Mucosa of descending colon (tissue), 3 donors: ENCODE measurements at places on chromosomes 2 and 18. TPM values are rescaled to one million over a fixed set of nuclear protein-coding genes. Genes with fewer than 3 reads are reported as not detected.

The NEMP2 gene
- 1.7 TPM for total RNA-seq

The CD8B2 gene
- 0.16 TPM for total RNA-seq

The IL36RN gene
- total RNA-seq, result not detected

The TSPYL6 gene
- not detected for total RNA-seq

The GULP1 gene
- 9.0 TPM for total RNA-seq

The VWA3B gene
- total RNA-seq, result 1.2 TPM

The TUBA4B gene
- not detected for total RNA-seq

The STPG4 gene
- total RNA-seq, result 0.63 TPM

DNA sequence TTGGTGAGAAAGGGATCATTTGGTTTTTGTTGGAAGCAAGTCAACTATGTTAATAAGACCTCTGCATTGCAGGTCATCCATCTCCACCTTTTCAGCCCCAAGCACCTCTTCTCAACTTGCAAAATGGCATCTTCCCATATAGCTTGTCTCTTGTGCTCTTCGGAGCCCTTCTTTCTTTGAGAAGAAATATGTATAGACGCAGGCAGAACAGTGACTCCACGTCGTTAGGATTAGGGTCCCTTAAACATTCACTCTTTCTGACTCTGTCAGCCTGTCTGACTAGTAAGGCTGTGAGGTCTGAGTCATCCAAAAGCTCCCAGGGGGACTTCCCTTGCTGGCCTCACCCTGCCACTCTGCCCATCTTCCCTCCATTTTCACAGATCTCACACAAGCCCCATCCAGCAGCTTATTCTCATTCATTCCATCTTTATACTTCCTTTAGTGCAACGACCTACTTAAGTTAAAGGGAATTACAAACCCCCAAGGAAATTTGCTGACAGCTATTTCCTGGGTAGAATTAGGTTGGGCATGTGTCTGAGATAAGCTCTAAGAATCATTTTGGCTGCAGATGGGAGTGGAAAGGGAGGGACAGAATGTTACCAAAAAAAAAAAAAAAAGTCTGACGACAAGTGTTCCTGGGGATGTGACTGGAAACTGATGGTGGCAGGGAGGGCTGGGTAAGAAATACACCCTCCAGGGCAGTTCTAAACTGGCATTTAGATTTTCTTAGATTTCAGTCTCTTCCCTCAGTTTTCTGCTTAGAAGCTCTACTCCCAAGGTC lies 37.7 kb upstream of the MEX3C start:
- DNase-seq, result no peak

DNA sequence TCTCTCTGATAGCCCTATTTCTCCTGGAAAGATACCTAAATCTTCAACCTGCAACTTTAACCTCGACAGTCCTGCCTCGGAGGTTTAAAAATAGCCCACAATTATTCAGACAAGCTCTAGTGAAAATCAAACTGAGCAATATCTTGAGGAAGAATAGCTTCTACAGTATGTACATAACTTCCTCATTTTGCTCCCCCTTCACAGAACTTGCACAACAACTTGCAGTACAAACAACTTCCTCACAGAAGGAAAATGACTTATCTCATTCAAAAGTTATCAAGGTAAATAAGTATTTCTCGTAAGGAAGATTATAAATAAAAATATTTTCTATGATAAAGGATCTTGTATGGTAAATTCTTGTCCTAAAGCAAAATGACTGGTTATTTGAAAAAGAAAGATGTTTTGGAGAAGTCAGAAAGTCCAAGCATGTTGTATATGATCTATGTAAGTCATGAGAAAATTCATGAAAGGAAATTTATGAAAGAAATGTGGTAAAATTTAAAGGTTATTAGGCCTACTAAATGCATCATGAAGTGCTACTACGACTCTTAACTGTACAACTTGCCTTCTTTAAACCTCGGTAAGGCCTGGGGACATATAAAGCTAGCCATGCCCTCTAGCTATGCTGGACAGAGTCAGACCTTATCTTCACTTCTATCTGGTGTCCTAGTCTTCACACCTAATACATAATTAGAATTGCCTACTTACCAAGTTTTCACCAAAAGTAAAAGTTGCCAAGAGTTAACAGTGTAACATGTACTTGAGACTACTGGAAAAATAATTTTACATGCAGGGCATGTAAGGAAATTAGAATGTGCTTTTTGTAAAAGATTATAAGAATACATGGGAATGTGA lies 394.5 kb downstream of the DLGAP1 start:
- DNase-seq, result no peak

DNA sequence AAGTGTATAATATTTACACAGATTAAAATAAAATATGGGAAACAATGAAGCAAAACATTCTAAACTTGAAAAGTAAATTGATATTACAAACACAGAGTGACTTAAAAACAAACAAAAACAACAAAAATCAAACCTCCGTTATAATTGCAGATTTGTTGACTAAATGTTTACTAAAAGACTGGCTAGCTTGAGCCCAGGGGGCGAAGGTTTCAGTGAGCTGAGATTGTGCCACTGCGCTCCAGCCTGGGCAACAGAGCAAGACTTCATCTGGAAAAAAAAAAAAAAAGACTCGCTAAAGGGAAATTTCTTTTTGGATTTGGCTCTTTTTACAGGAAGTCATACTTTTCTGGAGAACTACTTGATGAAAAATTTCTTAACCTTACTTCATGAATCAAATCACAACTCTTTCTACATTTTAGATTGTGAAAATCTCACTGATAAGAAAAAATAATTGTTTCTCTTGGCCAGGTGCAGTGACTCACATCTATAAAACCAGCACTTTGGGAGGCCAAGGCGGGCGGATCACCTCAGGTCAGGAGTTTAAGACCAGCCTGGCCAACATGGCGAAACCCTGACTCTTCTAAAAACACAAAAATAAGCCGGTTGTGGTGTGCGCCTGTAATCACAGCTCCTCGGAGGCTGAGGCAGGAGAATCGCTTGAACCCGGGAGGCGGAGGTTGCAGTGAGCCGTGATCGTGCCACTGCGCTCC lies 9.7 kb downstream of the TFPI start:
- DNase-seq, result no peak

DNA sequence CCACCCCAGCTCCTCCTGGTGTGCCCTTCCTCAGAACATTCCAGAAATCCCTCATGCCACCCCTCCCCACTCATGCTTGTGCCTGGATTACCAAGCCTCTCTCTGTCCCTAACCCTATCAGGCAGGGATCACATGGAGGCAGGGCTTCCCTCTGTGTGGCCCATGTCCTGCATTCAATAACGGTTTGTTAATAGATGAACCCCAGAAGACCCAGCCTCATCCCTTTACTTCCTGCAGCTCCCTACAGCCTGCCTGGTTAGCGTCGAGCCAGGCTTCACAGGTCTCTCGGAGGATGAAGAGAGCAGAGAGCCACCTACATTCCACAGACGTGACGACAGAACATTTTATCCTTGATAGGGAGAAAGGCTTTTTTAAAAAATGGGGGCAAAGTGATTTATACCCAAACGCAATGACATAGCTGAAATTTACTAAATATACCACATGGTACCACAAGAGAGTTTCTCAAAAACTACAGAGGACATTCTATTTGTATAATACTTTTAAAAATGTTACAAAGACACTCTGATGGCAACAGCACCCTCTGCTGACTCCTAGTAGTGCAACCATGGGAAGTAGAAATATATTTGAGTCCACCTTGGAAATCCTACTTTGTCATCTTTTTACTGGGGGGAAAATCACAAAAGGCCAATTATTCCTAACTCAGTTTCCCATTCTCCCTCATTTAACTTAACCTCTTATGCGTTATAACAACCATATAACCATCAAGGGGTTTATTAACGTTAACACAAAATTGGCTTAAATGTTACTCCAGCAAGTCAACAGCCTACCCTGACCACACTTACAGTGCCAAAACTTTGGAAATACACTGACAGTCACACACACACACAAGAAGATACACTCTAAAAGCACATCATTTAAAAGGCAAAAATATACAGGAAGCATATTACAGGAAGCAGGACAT lies 30.7 kb downstream of the FBXO15 start:
- peak; percentile 63 for DNase-seq

DNA sequence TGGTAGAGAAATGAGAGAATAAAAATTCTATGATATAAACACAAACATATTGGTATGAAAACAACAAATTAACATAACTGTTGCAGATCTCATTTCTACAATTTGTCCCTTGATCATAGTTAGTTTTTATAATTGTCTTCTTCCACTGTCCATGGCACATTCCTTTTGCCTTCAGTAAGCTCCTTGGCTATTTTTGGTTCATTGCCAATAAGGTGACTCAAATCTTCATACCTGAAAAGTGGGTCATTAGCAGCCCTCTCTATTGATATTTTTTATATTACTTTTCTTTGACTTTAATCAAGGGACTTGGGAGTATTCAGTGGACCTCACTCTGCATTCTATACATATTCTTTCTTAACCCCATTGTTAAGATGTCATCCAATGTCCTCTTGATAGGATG lies 552.9 kb downstream of the TDRD15 start:
- no peak for DNase-seq

DNA sequence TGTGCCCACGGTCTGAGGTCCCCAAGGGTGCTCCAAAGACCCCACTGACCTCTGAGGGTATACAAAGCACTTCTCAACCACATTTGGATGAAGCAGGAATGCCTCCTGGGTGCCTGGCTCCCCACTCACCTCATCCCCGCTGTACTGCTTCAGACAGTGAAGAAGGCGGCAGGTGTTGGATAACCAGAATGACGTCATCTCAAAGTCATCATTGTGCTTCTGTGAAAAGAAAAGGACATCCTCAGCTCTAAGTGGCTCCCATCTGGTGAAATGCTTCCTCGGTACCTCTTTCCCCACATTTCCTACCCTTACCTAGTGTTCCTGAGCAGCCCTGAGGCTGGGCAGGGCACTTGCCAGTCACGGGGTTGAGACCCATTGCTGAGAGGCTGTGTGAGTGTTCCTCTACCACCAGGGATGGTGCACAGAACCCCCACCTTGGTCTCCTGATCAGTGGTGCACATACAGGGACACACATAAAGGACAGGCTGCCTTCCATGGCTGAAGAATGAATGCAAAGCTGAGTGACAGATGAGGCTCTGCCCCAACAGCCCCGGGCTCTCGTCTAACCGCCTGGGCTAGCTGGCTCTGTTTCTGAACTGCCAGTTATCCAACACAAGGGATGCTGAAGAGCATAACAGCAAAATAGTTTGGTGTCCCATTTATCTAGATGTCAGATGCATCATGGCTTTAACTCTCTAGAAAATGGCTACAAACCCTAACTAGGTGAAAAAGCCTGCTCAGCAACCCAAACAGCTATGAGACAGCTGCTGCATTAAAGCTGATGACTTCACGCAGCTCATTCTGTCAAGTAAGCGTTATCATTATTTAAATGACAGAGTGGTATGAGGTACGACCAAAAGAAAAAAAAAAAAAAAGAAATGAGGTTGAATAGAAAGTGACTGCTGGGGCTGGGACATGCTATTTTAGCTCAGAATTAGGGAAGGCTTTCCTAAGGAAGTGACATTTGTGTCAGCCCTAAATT lies 28.2 kb upstream of the ACAA2 start:
- no peak for DNase-seq

- no peak for DNase-seq
Observed at GRCh38 chr2:227411990-227412350, 24.2 kb upstream of the SCYGR1 start.

GRCh38 chr2:209613649-209614305 lies 157.9 kb upstream of the UNC80 start:
- no peak for DNase-seq

GRCh38 chr2:241820625-241821384 lies 11.8 kb downstream of the NEU4 start:
- DNase-seq, result no peak

GRCh38 chr2:100211521-100211920 lies 69.1 kb upstream of the AFF3 start:
- DNase-seq, result no peak

DNA sequence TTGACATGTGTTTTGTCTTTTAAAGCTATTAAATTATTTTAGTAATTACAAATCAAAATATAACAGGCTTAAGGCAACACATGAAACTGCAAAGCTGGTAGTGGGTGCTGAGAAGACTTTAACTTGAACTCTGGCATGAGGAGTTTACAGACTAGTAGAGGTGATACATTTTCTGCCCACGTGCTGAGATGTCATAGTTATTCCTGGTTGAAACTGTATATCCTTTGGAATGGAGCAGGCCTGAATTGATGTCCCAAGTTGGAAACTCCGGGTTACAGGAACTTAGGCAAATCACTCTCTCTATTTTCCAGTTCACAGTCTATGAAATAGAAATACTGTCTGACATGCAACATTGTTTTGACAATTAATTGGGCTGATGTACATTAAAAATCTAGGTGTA lies 177.1 kb upstream of the NOL4 start:
- no peak for DNase-seq
